ENCODE measurements at places on chromosomes 2 and 18. TPM values are rescaled to one million over a fixed set of nuclear protein-coding genes. Genes with fewer than 3 reads are reported as not detected.

GRCh38 chr2:85183479-85183878 lies 50.3 kb downstream of the TCF7L1 start:
- no peak for DNase-seq

- DNase-seq: no peak
Observed at GRCh38 chr2:238220892-238221521, 17.5 kb upstream of the ILKAP start.

DNA sequence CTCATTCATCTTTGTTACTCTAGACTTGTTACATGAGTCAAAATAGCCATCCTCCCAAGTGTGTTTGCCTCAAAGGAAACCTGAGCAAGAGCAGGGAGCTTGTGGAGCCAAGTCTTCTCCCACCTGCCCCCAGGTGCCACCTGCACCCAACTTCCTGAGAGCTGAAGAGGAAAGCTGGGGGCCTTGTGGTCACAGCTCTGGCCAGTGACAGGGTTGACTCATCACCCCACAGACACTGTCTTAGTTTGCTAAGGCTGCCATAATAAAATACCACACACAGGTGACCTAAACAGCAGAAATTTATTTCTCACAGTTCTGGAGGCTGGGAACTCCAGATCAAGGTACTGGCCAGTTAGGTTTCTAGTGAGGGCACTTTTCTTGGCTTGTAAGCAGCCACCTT lies 99.6 kb downstream of the TPGS2 start:
- no peak for DNase-seq

- DNase-seq: no peak
Observed at GRCh38 chr2:182144776-182145165, 159.1 kb downstream of the PPP1R1C start.

- DNase-seq: peak; percentile 90
Observed at GRCh38 chr2:238290091-238290509, 1.7 kb upstream of the PER2 start.

CXCR1 gene
- 0.14 TPM for total RNA-seq

DNA sequence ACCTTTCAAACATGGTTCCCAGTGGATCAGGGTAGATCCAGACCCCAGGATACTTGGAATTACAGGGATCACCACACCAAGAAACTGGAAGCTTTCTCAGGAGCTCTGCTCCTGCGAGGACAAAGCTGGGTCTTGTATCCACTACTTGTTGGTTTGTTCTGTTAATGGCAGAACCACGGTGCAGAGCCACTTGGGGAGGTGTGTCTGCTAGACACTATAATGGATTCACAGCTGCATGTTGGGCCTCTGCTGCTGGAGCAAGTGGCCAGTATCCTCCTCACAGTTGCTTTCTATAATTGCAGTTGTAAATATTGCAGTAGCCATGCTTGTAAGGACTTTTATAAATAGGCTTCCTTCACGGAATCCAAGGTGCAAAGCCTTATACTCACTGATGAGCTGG lies 12.9 kb downstream of the FOSL2 start:
- no peak for DNase-seq

CHRNG gene
- not detected for total RNA-seq

DNA sequence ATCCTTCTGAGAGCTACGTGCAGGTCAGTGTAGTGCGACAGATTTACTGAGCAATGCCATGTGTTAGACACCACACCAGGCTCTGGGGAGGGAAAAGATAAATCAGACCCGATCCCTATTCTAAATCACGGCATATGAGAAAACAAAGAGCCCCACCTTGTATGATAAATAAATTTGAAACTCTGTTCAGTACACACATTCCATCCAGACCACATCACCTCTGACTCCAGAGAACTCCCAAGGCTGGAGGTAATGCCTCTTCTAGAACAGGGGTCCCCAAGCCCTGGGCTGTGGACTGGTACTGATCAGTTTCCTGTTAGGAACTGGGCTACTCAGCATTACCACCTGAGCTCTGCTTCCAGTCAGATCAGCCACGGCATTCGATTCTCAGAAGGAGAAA lies 77.3 kb downstream of the QPCT start:
- no peak for DNase-seq

DNA sequence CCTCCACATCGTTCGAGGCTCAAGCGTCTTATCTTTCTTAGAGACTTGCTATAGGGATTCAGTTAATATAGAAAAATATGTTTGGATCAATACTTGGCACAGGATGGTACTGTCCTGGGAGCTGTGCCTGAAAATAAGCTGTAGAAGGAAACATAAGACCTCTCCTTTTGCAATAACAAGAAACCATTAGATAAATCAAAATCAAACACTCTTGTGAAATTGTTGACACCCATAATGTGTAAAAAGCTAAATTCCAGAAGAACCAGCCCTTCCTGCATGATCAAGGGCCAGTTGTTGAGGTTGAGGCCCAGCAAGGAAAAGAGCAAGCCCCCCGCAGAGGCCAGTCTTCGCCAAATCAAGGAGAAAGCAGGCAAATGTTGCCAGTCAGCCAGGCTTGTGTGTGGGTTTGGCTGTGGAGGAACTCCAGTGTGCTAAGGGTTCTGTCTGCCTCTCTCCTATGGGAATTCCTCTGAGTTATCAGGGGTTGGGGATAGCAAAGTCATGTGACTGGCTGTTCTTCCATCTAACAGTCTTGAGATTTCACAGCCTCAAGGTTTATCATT lies 185.7 kb downstream of the ACKR3 start:
- no peak for DNase-seq

ANKRD30B gene
- not detected for total RNA-seq

GRCh38 chr2:11342551-11343367 lies 1.7 kb downstream of the ROCK2 start:
- DNase-seq: peak; percentile 54

ABCB11 gene
- total RNA-seq: 11.2 TPM

- no peak for DNase-seq
Observed at GRCh38 chr18:73843455-73843854, 304.2 kb downstream of the FBXO15 start.

CRYGD gene
- total RNA-seq: not detected

- DNase-seq: no peak
Observed at GRCh38 chr2:27920148-27920885, 29.8 kb downstream of the BABAM2 start.

DNA sequence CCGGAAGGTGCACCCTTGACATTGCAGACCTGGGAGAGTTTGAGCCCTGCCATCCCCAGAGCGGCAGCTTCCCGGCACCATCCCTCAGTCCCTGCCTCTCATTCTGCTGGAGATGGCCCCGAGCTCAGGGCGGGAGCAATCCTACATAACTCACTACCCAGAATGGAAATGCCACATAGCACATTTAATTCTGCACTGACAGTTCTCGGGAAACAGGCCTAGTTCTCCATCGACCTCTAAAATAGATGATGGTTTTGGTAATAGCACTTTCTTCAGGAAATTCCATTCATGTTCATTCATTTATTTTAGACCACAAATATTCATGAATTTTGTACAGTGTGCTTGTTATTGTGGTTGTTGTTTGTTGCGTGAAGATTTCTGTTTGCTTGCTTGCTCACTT lies 92.9 kb upstream of the SLC14A2 start:
- DNase-seq: no peak

IDH1 gene
- total RNA-seq: 158 TPM

UGT1A6 gene
- total RNA-seq: 40.2 TPM

SP140 gene
- total RNA-seq: 12.7 TPM

ABCG5 gene
- total RNA-seq: not detected

DNA sequence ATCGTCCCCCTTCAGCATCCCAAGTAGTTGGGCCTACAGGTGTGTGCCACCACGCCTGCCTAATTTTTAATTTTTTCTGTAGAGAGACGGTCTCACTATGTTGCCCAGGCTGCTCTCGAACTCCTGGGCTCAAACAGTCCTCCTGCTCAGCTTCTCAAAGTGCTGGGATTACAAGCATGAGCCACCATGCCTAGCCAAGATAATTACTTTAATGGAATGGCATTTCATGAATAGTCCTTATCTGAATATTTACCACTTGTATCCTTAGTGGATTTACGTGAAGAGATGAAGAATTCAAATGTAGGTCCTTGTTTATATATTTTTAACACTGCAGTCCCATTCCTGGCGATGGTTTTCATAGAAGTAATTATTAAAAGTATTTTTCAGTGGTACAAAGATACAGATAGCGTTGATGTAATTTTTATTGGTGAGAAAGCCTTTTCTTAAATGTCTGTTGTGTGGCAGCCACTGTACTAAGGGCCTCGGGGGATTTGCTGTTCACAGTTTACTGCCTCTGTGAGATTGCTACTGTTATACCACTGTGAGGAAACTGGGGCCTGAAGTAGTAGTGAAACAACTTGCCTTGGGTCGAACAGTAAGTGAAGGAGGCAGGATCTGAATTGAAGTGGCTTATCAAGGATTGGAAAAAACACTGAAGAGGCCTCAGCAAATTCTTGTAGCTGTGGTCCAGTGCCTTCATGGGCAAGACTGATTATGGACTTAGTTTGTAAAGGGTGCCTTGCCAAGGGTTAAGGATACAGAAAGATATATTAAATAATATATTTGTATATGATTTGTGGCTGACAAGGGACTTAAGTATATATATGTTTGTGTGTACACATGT lies 151.2 kb downstream of the PRPF40A start:
- no peak for DNase-seq

GRCh38 chr2:31935370-31935769 lies 75.4 kb downstream of the MEMO1 start:
- DNase-seq: no peak

CRYBA2 gene
- not detected for total RNA-seq

- DNase-seq: no peak
Observed at GRCh38 chr2:130198343-130198742, at the start of gene TUBA3E. Gene TUBA3E, minus strand, starts transcription at chr2:130198439. Its CDS starts 79 bp downstream, at chr2:130198360.

DNA sequence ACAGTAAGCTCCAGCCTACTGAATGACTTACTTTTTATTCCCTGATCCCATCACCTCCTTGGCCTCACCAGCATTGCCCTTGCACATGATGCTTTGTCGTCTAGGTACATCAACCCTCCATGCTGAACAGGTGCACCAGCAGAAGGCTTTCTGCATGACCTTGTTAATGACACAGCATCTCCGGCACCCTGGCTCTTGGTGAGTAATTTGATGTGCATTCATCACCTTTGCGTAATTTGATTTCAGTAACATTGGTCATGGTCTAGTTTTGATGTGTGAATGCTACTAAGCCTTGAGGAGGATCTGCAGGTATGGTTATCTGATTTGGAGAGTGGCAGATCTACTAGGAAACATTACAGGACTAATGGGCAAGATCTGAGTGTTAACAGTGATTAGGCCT lies 103.6 kb downstream of the STK39 start:
- no peak for DNase-seq

GRCh38 chr18:6374935-6375529 lies 39.7 kb downstream of the L3MBTL4 start:
- DNase-seq: no peak

GRCh38 chr2:176637486-176638166 lies 368.4 kb downstream of the MTX2 start:
- DNase-seq: peak; percentile 34

DSEL gene
- 1.9 TPM for total RNA-seq

LONRF2 gene
- 2.6 TPM for total RNA-seq

- DNase-seq: no peak
Observed at GRCh38 chr2:170336408-170336807, 158.5 kb downstream of the MYO3B start.

DNA sequence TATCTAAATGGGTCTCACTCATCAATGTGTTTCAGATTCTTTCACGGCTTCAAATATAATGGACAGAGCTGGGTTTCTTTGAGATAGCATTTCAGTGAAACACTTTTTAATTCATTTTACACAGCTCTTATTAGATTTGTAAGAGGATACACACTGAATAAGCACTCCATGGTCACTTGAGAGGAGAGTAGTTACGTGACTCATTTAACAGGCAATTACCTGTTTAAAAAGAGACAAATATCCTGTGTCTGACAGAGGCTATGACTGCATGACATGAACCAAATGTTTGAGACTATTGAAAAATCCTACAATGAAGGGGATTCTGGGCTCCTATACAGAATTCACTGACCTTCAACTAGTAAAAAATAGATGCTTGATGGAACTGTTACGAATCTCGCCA lies 786.9 kb downstream of the EPHA4 start:
- DNase-seq: no peak

- no peak for DNase-seq
Observed at GRCh38 chr2:132766573-132766972, 96.6 kb upstream of the LYPD1 start.

- no peak for DNase-seq
Observed at GRCh38 chr2:220053919-220054318, 426.5 kb downstream of the SLC4A3 start.

TNS1 gene
- 328 TPM for total RNA-seq

SFXN5 gene
- total RNA-seq: 98.4 TPM

DSC1 gene
- total RNA-seq: not detected

- no peak for DNase-seq
Observed at GRCh38 chr2:163171786-163172530, 333.4 kb upstream of the KCNH7 start.

GRCh38 chr2:174924061-174924693 lies 81.0 kb downstream of the CHN1 start:
- no peak for DNase-seq

NOL4 gene
- total RNA-seq: not detected

DNA sequence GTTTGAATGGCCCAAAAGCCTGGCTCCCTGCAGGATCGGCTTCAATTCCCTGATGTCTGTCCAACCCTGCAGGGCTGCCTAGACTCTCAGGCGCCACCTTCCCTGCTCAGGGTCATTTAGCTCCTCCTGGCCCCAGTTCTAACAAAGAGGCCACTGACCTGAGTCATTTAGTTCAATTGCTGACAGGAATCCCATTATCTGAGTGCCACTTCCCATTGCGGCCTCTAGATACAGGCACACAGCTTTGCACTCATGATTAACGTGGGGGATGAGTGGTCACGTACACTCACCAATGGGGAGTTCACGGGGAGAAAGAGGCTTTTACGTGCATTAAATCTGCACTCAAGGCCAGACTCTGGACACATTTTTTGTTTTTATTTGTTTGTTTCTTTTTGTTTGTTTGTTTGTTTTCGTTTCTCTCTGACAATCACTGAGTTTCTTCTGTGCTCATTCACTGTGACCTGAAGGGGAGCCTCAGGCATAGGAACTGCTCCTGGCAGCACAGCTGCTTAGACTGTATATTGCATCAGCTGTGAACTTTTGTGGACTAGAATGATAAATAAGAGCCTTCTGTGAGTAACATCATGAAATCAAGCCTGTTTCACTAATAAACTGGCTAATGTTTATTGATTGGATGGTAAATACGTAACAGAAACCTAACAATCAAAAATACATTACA lies 118.9 kb upstream of the CTNNA2 start:
- no peak for DNase-seq

DNER gene
- total RNA-seq: 3.0 TPM

LRATD1 gene
- 87.6 TPM for total RNA-seq
